ENCODE measurements at places on chromosomes 1 and 21. TPM values are rescaled to one million over a fixed set of nuclear protein-coding genes. Genes with fewer than 3 reads are reported as not detected.

Gene ATAD3C
- total RNA-seq = 1.9 TPM

DNA sequence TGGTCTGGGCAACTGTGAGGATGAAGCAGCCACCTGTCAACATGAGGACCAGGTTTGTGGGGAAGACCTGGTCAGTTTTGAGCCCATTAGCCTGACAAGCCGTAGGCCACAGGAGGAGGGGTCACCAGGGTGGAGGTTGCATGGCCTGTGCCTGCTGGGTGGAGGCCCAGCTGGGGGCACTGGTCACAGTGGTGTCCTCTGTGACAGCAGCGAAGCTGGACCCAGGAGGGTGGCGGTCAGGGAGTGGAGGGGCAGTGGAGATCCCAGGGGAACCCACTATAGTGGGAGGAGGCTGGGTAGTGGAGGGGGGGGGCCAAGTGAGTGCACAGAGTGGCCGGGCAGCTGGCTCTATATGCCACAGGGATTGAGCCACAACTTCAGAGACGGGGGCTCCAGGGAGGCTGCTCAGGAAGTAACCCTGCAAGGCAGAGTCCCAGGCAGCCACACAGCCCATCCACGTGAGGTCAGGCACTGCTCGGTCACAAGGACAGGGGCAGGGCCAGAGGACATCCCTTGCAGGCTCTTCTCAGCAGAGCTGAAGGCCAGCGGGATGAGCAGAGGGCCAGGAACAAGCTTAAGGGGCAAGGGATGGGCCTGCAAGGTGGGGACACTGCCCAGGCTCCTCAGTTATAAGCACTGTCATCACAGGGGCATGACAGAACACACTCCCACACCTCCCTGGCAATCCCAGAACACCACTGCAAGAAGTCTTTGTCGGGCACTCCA lies 2.3 kb upstream of the C1orf35 start:
- no peak for DNase-seq

DNA sequence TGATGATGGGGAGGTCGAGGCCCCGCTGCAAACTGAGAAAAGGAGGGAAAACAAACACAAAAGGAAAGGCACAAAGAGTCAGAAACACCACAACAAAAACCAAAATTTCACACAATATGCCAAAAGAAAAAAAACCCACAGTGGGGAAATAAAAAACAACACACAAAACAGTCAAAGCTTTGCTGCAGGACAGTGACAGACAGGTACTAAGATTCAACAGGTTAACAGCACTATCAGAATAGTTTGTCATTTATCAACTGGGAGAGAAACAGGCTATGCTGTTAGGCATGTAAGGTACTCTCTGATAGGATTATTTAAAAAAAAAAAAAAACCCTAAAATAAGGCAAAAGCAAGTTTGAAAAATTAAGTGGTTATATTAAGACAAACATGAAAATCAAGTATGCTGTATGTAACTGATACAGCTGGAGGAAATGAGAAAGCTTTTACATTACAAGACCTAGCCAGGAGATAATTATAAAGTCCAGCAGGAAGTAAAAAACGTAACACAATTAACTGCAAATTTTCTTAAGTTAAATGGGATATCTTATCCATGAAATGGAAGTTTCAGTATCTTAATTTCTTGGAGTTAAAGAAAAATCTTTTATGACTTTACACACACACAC lies 179.0 kb downstream of the EIF4G3 start:
- DNase-seq = no peak

Gene CELA2B
- not detected for total RNA-seq

Gene LAD1
- total RNA-seq = 13.1 TPM

DNA sequence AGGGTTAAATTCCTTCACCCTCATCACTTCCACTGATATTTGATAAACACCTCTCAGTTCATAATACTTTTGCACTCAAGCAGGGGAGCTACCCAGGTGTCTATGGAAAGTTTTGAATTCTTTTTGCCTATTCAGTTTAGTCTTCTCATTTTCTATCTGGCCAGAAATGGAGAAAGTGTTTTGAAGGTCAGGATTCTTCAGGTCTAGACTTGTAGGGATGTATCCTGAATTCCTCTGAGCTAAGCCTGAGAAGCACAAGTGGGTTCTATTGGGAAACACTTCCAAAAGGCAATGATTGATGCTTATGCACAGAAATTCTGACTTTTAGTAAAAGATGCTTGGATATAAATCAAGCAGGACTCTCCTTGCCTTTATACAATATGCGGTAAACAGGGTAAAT lies 217.8 kb upstream of the HOOK1 start:
- DNase-seq = no peak

- no peak for DNase-seq
Measured at GRCh38 chr21:45012662-45013259, 61.6 kb upstream of the ADARB1 start.

DNA sequence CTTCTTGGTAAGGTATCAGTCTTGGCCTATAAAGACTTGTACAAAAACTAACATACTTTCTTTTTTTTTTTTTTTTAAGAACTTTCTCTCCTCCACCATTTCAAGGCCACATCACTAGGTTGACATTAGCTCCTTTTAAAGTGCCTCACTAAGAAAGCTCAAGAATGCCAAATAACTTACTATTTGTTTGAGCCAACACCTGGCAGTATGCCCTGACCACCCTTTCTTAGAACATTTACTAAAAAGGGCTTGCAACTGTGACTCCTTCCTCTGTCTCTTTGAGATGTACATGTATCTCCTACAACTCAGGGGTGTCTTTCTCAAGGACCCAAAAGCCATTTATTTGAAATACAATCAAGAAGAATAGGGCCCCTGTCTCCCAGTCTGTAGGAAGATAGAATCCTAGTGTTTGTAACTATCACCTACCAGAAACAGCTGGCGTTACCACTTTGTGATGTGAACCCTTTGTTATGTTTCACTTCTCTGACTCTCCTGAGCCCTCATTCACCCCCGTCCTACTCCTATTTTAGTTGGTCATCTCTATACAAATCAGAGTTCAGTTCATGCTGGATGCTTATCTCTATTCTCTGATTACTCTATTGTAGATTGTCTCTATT lies 12.2 kb upstream of the SAMD13 start:
- DNase-seq = no peak

DNA sequence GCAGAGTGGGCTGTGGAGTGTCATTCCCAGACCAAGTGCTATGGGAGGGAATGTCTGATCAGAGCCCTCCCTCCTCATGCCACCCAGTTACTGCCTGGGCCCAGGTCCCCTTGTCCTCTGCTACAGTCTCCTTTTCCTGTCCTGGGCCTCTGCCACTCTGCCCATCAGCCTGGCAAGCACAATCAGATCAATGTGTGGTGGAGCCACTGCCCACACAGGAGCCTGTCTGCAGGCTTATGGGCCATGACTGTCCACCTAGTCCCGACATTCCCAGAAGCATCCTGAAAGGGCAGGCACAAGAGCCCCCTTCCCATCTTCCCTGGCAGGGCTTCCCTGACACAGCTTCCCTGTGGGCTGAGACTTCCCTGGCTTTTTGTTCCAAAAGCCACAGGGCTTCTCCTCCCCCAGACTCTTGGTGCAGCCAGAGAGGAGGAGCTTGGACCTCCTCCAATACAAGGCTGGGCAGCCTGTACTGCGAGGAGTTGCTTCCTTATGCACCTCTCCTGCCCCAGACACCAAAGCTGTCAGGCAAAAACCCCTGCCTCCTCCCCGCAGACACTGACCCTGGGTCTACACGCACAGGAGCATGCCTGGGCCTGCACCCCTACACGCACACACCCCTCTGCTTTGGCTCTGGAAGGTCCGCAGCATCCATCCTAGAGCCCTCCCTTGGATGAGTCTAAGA lies 29.2 kb upstream of the CNTN2 start:
- DNase-seq = peak; percentile 45

GRCh38 chr1:16924216-16924918 lies 2.6 kb downstream of the CROCC start:
- no peak for DNase-seq

GRCh38 chr21:37437376-37438080 lies 71.0 kb downstream of the DYRK1A start:
- no peak for DNase-seq
